Right lobe of liver (tissue), 6 donors: ENCODE measurements at places on chromosomes 7 and 10.

GRCh38 chr7:34438436-34438835 is 219.6 kb upstream of the NPSR1 start:
- DNase-seq: no peak

DNA sequence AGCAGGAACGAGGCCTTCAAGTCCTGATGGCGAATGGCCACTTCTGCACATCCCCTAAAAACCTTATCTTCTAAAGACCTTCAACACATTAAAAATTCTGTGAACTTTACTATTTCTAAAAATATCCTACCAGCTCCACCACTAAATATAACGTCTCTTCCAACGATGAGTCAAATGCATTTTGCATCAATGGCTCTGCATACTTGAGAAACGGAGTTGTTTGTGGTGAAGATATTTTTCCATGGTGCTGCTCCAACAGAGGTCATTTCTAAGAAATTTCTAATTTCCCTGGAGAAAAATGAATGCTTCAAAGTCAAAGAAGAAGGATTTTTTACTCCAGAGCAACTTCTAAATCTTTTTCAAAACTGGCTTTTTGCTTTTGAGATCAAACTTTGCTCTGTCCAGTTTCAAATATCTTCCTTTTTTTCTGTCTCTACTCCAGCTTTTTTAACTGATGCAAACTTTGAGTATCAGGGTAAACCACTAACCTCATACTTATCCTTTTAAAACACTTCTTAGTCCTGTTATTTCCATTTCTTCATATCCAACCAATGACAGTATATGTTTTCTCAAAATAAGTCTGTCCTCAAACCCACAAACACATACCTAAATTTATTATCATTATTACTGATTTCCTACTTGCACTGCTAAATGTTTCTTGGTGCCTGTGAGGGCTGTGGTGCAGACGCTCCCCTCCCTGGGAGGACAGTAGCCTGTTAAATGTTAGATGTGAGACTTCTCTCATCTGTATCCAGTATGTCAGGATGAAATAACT is 258.1 kb downstream of the KLF6 start:
- DNase-seq: no peak

DNA sequence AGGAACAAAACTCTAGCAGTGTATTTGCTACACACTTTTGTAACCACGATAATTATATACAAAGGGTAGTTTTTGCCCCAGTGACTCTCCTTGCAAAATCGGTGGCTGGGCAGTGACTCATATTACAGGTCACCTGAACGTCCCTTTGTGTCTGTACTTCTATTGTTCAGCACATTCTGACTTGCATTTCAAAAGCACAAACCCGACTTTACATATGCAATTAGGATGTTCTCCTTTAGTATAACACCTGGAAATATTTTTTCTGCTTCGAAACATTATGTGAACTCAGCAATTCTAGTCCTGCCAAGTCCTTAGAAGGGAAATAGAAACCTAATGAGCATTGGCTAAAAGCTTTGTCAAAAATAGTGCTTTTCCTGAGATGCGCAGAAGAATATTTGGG is 6.0 kb downstream of the PRR15 start:
- DNase-seq: no peak

DNA sequence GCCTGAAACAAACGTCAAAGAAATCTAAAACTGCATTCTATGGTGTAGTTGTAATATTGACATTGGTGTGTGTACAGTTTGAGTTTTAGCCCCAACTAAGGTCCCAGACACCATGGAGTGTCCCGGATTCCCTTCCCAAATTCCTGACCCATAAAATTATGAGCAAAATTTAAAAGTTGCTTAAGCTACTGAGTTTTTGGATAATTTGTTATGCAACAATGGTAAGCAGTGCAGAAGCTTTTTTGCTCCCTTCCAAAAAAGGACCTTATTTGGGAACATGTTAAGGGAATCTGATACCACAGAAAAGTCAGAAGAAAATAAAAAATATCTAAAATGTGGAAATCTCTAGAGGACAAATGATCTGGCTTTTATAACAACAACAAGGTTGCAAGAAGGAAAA is 63.3 kb upstream of the KMT2E start:
- no peak for DNase-seq

GRCh38 chr10:120782336-120782735 is 68.8 kb upstream of the WDR11 start:
- DNase-seq: no peak

- DNase-seq: peak; percentile 81
These were observed 1.8 kb downstream of the C10orf95 start for GRCh38 chr10:102449321-102450123.

GRCh38 chr10:122342293-122343134 is 32.0 kb upstream of the PLEKHA1 start:
- DNase-seq: no peak

- no peak for DNase-seq
These were observed 5.7 kb downstream of the FAM53B start for GRCh38 chr10:124738441-124738840.

DNA sequence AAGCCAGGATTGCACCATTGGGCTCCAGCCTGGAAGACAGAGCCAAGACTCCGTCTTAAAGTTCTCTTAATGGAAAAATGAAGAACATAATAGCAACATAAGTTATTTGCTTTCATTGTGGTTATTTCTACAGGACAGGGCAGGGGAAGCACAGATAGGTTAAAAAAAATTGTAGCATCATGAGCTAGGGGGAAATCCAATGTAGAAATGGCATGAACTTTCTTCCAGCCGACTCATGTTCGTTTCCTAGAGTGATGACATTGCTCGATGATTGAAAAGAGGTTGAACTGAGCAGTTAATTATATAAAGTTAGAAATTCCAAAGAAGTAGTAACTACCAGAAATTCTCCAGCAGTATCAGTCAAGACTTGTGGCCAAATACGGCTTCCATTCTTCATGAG is 64.9 kb downstream of the DAGLB start:
- no peak for DNase-seq

DNA sequence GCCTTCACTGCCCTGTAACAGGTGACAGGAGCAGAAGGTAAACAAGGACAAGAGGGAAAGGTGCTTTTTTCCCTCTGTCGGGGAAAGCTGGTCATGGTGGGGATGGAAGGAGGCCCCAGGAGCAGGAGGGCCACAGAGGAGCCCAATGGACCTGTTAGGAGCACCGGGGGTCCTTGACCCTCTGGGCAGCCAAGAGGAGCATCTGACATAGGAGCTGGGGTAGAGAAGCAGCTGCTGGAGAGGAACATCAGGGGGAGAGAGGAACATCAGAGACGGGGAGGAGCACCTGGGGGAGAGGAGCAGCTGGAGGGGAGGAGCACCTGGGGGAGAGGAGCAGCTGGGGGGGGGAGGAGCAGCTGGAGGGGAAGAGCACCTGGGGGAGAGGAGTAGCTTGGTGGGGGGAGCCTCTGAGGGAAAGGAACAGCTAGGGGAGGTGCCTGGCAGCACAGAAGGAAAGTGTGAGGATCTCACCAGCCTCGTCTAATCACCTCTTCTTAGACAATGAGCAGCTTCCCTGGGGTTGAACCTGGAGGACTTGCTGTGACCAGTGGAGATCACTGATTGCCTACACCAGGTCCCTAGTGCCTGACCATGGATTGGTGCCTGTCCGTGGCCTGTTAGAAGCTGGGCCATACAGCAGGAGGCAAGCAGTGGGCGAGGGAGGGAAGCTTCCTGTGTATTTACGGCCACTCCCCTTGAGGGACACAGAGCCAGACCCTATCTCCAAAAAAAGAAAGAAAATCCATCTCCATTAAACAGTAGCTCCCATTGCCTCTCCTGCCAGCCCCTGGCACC is 37.6 kb downstream of the JAKMIP3 start:
- DNase-seq: no peak

DNA sequence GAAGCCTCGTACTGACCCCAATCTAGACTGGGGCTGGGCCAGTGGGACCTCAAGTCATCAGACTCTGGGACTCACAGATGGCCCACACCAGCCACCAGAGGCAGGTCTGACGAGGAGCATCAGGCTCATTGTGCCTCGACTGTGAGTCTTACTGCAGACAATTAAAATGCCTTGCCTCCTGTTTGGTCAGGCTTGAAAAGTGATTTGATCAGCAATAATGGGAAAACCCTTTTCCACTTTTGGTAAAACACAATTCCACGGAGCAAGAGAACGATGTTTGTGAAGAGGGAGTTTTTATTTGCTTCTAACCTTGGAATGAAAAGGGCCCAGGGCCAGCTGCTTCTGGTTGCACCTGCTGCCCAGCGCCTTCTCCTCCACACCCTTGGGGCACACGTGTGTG is 43.9 kb downstream of the C10orf143 start:
- no peak for DNase-seq
